ENCODE measurements at places on chromosomes 6 and 20.

DNA sequence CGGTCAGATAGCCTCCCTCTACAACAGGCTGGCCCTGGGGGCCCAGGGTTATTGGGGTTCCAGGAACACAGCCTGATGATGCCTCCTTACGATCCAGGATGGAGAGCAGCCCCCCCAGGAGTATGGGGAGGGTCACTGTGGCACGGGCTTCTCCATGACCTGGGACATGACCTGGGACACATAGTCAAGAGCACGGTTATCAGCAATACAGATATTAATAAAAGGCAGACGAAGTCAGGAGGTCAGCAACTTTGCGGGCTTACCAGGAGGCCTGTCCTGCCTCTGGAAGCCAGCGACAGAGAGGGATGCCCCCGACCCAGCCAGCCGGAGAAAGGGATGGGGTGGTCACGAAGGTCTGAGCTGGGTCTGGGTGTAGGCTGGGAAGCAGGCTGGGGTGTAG, 795 bp downstream of the MMP24OS start:
- DNase-seq, result no peak

DNA sequence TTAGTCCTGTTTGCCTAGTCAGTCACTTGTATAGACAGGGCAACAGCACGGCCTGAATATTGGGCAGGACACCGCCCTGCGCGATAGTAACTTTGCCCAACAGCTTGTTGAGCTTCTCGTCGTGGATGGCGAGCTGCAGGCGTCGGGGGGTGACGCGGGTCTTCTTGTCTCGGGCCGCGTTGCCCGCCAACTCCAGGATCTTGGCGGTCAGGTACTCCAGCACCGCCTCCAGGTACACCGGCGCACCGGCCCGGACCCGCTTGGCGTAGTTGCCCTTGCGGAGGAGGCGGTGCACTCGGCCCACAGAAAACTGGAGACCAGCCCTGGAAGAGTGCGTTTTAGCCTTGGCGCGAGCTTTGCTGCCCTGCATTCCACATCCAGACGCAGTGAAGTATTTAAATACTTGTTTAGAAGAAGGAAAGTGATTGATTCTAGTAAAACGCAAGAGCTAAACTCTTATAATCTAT, 92.8 kb upstream of the BTN3A2 start:
- DNase-seq, result peak; percentile 59

DNA sequence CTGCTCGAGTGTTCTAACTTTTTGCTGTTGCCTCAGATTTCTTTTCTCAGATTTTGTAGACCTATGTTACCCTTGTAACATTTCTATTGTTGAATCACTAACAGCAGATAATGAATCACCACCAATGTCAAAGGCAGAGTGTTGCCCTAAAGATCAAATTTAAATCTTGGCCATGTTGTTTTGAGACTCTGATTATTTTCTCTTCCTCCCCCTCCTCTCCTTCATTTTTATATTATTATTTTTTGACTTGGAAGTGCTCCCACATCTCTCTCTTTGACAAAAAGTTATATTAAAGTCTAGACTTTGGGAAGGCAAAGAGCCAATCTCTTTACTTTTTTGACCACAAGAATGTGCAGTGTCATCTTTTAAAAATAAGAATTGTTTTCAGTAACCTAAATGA, 422.7 kb downstream of the NKAIN2 start:
- no peak for DNase-seq

DNA sequence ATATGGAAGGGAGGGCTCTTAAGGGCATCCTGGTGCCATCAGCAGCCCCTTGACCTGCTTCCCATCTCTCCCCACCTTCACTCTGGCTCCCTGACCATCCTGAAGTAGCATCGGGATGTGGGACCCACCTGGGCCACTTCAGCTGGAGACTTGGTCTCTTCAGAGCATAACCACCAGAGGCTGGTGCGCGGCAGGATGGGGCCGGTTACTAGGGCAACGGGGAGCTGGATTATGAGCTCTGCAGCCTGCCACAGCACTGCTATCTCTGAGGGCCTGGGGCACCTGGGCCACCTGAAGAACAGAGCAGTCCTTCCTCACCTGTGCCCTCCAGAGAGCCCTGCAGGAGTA, 79.7 kb downstream of the SYNJ2 start:
- DNase-seq, result no peak

DNA sequence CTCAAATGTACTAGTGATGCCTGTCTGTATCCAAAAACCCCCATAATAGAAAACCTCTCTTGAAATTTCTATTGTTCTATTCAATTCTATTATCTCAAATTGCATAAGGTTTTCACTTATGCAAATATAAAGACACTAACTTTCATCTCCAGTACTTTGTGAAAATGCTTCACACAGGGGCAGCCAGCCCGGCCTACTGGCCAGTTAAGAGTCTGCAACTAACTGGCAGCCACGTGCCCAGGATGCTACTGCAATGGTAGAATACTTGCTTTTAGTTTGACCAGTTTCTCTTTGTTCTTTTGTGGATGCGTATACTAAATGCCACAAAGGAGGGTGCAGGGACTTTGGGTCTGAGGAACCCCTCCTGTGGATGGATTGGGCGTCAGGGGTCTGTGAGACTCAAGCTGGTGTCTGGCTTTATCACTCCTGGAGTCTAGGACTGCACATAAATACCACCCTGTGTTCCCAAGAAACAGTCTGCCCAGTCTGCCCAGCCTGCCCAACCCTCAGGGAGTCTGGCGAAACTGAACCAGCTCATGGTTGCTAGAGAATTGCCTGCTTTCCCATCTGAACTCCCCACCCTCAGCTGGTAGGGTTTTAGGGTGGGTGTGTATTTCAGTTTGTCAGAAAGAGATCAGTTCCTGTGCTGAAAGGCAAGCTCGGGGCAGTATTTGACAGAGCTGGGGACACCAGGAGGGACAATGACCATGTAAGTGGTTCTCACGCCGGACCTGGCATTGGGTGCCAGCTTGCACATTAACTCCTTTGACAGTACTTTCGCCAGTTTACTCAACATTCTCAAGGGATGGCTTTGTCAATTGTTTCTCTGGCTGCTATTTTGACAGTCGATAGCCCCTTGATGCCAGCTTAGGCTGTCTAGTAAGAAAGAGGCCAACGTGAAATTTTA, 558.2 kb upstream of the JAG1 start:
- DNase-seq, result no peak

- no peak for DNase-seq
Observed at GRCh38 chr6:84599991-84600390, 164.4 kb downstream of the TBX18 start.

- DNase-seq, result no peak
Observed at GRCh38 chr6:131206463-131207251, 71.4 kb downstream of the AKAP7 start.

GRCh38 chr20:58894652-58895447, 42.3 kb downstream of the GNAS start:
- no peak for DNase-seq

DNA sequence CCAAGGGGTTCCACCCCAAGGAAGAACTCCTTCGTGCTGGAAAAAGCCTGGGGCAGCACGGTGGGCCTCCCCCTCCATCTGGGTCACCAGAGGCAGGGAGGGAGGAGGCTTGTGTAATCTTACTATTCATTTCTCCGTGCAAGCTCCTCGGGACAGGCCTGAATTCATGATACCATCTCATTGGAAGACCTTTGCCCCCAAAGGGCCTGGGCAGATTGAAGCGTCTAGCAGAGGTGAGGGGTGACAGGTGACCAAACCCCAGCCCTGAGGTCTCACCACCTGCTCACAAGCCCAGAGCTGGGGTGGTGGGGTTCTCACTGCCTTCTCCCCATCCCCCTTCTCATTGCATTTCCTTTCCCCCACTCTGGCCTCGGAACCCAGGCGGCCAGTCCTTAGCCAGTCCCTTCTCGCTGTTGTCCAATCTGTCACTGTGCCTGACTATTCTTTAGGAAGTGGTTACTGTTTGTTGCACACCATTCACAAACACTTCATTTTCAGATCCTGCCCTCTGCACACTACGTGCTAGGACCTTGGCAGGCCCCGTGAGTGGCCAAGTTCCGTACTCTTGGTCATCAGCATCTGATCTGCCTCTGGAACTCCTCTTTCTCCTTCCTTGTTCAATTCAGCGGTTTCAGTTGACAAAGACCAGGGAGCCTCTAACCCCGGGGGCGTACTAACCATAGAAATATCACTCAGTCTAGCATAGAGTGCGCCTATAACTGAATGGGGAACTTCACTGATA, 137.1 kb downstream of the LY86 start:
- no peak for DNase-seq

GRCh38 chr6:744666-745353, 51.9 kb upstream of the EXOC2 start:
- no peak for DNase-seq

- no peak for DNase-seq
Observed at GRCh38 chr6:145948328-145948727, 15.8 kb downstream of the SHPRH start.

- DNase-seq, result no peak
Observed at GRCh38 chr6:149342525-149342924, 25.0 kb downstream of the TAB2 start.

GRCh38 chr20:58480551-58481336, 34.5 kb downstream of the APCDD1L start:
- no peak for DNase-seq

DNA sequence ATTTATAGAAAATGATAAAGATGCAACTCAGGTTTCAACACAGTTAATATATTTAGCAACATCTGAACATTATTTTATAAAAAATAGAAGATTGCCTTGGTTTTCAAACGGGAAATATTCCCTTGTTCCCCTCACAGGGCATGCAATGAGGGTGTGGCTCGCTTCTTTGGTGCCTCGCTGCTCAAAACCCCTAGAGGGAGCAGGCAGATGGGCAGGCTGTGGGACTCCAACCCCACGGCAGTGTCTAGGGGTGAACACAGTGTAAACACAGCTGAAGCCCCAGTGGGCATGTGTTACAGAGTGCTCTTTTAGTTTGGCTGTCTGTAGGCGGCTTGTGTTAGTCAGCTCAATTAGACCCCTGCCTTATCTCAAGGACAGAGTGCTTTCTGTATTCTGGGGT, 560.8 kb upstream of the IMPG1 start:
- DNase-seq, result no peak

DNA sequence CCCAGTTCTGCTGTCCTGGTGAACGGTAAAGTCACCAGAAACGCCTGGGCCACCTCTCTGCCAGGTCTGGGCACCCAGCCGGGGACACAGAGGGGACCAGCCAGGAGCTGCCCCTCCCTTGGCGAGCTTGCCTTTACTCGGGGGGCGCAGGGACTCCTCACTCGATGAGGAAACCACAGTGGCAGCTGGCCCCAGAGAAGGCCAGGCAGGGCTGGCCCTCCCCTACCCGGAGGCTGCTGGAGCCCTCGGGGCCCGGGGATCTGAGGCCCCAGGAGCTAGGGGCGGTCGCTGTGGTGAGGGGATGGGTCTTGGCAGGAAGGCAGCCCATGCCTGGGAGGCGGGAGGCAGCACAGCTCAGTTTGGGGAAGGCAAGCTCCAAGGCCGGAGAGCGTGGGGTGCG, 80.4 kb upstream of the SLCO4A1 start:
- DNase-seq, result no peak

DNA sequence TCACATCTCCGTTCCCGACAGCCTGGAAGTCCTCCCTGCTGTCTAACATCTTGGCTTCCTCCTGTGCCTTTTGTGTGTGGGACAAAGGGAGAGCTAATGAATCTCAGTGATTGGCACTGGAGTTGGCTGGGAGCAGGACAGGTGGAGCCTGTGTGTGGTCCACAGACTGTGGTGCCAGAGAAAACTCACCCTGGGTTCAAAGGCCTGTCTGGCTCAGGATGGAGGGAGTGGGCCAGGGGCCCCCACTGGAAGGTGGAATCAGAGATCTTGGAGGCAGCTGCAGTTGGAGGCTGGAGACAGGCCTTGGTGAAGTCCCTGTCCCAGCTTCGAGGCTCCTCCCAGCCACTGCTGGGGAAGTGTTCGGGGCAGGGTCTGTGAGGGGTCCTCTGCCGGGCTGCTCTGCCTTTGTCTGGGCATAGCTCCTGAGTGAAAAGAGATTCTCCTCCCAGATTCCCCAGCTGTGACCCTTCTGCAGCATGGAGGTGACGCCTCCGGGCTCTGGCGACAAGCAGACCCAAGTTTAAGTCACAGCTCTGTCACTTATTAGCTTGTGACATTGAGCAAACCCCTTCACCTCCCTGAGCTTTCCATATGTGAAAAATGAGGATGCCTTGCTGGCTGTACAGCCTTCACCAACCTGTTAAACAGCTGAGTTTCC, 13.9 kb upstream of the ITPR3 start:
- DNase-seq, result no peak

GRCh38 chr6:73491377-73491776, 29.5 kb downstream of the EEF1A1 start:
- no peak for DNase-seq

DNA sequence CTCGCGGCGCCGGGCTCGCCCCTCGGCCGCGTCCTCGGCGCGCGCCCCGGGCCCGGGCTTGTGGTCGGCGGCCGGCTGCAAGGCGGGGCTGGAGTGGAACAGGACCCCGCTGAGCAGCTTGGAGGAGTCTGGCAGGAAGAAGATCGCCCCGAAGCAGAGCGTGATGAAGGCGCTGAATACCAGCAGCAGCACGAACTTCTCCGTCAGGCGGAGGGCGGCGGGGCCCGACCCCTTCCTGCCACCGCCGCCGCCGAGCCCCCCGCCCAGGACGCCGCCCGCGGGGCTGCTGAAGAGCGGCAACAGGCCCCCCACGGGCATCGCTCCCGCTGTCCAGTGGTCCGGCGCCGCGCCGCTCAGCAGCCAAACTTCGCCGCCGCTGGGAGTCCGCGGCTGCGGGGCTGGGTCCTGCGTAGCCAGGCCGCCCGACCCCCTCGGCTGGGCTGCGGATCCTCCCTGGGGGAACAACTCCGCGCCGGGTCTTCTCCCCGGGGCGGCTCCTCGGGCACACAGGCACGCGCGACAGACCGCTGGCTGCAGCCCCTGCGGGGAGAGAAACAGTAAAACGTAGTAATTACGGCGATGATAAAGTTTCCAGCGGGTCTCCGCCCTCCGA, 707 bp downstream of the MAN1A1 start:
- peak; percentile 21 for DNase-seq

DNA sequence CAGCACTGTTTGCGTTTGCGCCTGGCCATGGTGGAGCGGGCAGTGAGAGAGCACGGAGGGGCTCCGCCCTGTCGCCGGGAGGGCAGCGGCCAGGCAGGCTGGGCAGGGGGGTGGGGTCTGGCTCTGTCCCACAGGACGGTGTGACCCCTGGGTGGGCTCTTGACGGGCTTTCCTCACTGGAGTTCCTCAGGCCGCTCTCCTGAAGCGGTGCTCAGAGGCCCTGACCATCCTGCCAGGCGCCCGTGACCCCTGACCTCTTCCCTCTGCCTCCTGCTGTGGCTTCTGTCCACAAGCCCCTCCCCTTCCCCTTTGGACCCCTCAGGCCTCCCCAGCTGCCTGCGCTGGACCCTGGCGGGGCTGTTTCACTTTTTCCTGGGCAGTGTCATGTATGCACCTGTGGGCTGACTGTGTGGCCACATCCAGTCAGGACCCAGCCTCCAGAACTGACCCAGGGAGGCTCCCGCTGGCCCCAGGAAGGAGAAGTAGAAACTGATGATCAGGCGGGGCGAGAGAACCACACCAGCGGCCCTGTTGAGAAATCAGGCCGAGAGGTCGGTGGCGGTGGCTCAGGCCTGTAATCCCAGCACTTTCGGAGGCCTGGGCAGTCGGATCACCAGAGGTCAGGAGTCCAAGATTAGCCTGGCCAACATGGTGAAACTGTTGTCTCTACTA, 1.2 kb downstream of the OGFR start:
- no peak for DNase-seq

- no peak for DNase-seq
Observed at GRCh38 chr6:166223079-166223478, 55.4 kb upstream of the TBXT start.
